ENCODE measurements at places on chromosomes 3 and 15.

GRCh38 chr15:60695713-60696522, 217.0 kb upstream of the ICE2 start:
- DNase-seq, result peak; percentile 53

- DNase-seq, result no peak
These were observed 137.4 kb downstream of the VPS8 start for GRCh38 chr3:184949251-184949965.

GRCh38 chr3:113839551-113839950, 963 bp downstream of the GRAMD1C start:
- no peak for DNase-seq

GRCh38 chr3:81500039-81500438, 261.4 kb downstream of the GBE1 start:
- DNase-seq, result no peak

- DNase-seq, result no peak
These were observed 13.6 kb upstream of the COMMD2 start for GRCh38 chr3:149765762-149766334.

DNA sequence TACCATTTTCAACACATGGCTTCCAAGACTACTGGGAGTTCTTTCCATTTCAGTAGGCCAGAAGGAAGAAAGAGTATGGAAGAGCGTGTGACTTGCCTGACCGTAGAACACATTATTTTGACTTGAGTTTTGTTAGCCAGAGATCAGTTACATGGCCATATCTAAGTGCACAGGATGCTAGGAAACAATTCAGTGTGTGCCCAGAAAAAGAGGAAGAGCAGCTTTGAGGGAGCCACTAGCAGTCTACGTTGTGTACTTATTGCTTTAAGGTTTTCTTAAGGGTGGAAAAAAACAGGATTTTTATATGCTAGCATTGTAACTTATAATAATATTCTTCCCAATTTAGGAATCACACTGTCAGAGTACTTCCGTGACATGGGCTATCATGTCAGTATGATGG, 44.1 kb upstream of the GRAMD1C start:
- no peak for DNase-seq

- DNase-seq, result no peak
These were observed 22.4 kb downstream of the CYP11A1 start for GRCh38 chr15:74345051-74345450.

DNA sequence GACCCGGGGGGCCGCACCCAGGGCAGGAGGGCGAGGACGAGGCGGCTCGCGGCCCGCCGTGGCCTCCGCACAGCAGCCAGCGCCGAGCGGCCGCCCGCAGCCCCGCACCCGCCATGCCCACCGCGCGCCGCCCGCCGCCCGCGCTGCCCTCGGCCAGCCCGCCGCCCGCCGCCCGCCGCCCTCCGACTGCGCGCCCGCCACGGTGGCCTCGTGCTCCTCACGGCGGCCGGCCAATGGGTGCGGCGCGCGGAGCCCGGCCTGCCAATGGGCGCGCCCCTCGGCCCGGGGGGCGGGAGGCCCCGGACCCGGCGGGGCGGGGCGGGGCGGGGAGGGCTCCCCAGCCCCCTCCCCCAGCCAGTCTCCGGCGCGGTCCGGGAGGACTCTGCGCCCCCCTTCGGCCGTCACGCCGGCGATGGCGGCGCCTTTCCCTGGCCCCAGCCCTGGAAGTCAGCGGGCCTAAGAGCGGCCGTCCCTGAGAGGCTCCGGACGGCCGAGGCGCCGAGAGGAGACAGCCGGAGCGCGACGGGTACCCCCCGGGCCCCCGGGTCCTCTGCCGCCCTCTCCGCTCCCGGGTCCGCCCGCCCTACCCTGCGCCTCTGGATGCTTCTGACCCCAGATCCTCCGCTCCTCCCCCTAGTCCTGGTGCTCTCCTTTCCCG, at the start of gene NT5DC2:
Gene NT5DC2 (minus strand): TSS at position 235 of the 658 bp plus-strand sequence. CDS start 120 bp downstream, at position 115.
- DNase-seq, result peak; percentile 44

- no peak for DNase-seq
These were observed 254.8 kb upstream of the EOMES start for GRCh38 chr3:27976933-27977332.

DNA sequence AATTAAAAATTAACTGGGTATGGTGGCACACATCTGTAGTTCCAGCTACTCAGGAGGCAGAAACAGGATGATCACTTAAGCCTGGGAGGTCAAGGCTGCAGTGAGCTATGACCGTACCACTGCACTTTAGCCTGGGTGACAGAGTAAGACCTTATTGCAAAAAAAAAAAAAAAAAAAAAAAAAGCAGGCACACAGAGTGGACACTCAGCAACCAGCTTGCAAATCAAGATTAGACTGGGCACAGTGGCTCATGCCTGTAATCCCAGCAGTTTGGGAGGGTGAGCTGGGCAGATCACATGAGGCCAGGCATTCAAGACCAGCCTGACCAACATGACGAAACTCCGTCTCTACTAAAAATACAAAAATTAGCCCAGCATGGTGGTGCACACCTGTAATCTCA, 5.4 kb downstream of the CLN6 start:
- DNase-seq, result no peak

DNA sequence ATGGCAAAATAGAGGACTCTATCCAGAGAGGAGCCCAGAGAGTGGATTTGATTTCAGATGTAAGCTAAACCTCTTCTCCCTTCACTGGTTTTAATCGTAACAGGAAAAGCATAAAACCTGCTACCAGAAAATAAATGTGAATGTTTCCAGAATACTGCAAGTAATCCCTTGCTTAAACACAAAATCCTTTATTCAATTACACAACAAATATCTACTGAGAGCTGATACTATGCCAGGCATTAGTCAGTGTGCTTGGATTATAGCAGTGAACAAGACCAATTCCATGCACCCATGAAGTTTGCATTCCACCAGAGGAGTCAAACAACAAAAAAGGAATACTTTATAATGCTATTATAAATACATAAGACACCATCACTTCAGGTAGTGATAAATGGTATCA, 15.1 kb downstream of the AVEN start:
- no peak for DNase-seq
